NCI-H2171 treated with DMSO at 0.1 percent for 48 hours (cell line): ENCODE measurements at places on chromosomes 2 and 18.
A peak's percentile ranks its signal among the peaks of the same experiment; 100 is the strongest.

GRCh38 chr2:152674334-152674733 is 42.9 kb downstream of the PRPF40A start:
- no peak for DNase-seq

- DNase-seq, result no peak
Measured at GRCh38 chr2:127097471-127097765, 9.5 kb downstream of the BIN1 start.

- peak; percentile 82 for DNase-seq
Measured at GRCh38 chr2:177147093-177147694, 65.4 kb upstream of the HNRNPA3 start.

DNA sequence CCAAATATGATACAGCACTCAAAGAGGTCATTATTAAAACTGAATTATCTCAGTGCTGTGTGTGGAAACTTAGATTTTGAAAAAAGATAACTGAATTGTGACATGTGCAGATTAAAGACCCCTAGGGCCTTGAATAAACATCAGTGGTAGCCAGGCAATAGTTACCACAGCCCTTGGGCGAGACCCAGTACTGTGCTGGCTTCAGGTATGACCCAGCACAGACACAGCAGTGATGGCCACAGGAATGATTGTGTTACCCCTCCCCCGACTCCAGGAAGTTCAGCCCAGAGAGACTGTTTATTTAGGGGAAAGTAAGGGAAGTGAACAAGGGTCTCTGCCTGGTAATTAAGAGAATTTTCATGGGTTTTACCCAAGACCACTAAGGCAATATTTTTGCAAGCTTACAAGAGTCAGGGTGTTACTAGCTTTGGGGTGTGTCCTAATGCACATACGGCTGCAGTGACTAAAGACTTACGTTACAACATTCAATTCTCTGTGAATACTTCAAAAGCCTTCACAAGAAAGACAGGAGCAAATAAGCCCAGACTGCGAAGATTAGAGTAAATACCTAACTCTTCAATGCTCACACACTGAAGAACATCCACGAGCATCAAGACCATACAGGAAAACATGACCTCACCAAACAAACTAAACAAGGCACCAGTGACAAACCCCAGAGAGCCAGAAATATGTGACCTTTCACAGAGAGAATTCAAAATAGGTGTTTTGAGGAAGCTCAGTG is 28.2 kb upstream of the ITGAV start:
- DNase-seq, result no peak

- no peak for DNase-seq
Measured at GRCh38 chr2:208224802-208225201, 30.1 kb downstream of the IDH1 start.

- no peak for DNase-seq
Measured at GRCh38 chr18:11480692-11481091, 128.7 kb upstream of the SLC35G4 start.

DNA sequence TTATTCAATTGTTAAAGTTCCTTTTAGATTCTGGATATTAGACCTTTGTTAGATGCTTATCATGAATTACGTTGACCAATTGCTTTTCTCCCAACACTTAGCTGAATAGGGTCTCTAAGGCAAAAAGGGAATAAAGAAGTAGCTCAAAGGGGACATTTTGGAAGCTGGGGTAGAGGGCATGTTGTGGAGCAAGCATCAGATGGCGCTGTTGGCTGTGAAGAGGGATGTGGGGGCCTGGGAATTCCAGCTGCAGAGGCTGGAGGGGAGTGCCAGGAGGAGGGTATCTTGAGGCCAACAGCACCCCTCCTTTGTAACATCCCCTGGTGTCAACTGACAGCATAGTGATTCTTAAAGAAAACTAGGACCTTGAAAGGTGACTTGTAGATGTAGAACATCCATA is 198.2 kb downstream of the ADCYAP1 start:
- DNase-seq, result no peak

- no peak for DNase-seq
Measured at GRCh38 chr2:166239548-166239947, 111.7 kb upstream of the SCN1A start.

- DNase-seq, result no peak
Measured at GRCh38 chr2:60347781-60348180, 205.7 kb downstream of the BCL11A start.

DNA sequence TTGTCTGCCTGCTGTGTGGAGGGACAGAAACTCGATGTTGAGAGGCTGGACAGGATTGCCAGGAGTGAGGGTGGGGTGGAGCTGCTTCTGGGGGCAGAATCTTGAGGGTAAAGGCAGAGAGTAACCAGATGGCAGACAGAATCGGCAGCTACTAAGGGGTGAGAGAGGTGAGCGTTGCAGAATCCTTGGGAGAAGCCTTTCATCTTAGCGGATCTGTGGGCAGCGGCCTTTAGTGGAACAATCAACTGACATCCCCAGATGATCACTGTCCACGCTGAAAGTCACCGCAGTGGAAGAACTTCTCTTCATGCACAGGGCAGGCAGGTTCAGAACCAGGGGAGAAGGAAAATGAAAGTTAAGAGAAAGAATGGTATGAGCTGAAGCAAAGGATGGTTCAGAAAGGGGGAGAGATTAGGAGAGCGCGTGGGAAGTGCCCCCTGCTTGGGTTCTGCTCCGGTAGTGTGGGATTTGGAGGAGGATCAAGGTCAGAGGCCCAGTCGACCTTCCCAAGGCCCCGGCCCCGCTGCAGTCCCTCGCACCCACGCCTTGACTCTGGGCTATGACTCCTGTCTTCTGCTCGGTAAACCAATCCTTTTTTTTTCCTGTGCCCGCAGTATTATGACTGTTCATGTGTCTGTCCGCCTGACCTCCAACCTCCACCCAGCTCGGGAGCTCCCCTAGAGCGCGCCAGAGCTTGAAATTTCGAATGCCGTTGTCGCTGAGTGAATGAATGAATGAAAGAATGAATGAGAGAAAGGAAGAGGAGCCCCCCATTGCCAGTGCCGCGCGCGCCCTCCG is 584 bp downstream of the BOLA3 start:
- DNase-seq, result peak; percentile 74

GRCh38 chr2:217789003-217789735 is 213.6 kb downstream of the TNS1 start:
- DNase-seq, result peak; percentile 46

DNA sequence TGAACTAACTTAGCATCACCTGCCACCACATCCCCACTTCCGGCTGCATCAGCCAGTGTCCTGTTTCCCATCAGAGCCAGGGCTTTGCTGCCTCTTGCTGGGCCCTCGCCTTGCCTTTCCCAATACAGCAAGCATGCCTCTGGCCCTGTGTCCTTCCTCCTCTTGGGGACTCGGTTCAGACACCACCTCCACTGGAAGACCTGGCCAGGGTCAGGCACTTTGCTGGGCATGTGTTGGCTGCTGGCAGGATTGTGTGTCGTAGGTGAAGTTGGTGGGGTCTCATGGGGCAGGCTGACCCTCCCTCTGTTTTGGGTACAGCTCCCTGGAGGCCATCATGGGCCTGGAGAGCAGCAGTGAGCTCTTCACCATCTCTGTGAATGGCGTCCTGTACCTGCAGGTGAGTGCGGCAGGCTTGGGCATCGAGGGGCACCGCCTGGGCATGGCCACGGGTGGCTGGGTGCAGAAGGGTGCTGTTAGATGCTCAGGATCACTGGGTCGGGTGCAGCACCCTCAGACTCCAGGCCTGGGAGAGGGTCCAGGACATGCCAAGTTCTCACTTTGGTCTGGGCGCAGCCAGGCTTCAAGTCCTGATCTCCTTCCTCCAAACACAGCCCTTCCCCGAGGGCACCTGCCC is 6.6 kb downstream of the ERFE start:
- no peak for DNase-seq

GRCh38 chr2:241912021-241912555 is 42.6 kb downstream of the RTP5 start:
- no peak for DNase-seq

DNA sequence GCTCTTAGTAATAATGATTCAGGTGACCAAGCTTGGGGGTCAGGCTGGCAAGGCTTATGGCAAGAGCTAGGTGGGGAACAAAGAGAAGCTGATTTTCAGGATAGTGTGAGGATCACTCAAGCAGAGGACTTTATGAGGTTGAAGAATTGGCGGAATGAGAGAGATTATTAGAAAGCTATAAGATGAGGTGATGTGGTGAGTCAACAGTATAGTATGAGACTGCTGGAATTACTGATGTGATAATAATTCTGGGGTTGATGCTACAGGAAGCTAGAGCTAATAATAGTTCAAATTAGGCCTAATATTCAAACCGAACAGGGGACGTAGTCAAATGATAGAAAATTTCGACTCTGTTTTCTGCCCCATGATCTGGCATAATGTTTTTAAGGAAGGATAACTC is 2115.3 kb upstream of the PIK3C3 start:
- no peak for DNase-seq

GRCh38 chr2:56008661-56009431 is 85.3 kb upstream of the EFEMP1 start:
- DNase-seq, result peak; percentile 97
